HCT116 (cell line): ENCODE measurements at places on chromosomes 11 and 22. TPM values are rescaled to one million over a fixed set of nuclear protein-coding genes. Genes with fewer than 3 reads are reported as not detected.

DNA sequence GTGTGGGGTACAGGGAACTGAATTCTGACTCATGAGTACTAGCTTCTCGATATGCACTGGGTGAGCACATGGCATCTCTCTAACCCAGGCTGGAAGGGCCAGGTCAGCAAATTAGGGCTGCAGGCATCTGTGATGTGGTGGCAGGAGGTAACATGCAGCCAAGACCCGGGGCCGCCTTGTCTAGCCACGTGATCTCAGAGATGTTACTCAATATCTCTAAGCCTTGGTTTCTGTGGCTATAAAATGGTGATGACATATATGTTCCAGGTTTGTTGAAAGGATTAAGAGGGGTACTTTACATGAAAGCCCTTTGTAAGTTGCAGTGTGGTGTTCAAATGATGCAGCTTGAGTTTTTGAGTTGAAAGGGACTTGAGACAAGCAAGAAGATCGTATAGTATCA lies 3.2 kb downstream of the ST14 start:
- no peak for DNase-seq

GRCh38 chr11:8070417-8071115 lies 10.4 kb upstream of the TUB start:
- DNase-seq = peak; percentile 21

The WNT7B gene
- total RNA-seq = 10.5 TPM

GRCh38 chr11:68609761-68610160 lies 74.6 kb upstream of the GAL start:
- DNase-seq = no peak

GRCh38 chr22:24495365-24495675 lies 188 bp downstream of the UPB1 start:
- DNase-seq = no peak

The OR8K5 gene
- not detected for total RNA-seq

DNA sequence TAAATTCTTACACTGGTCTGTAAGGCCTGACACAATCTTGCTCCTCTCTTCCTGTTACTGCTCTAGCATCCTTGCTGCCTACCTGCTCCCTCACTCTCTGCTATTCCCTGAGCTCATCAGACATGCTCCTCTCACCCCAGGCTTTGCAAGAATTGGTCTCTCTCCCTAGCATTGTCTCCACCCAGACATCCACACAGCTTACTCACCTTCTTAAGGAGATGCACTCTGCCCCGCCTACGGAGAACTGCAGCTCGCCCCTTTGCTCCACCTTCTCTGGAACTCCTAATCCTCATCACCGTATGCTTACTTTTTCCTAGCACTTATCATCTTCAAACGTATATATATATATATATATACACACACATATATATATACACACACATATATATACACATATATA lies 23.3 kb upstream of the TMPRSS5 start:
- DNase-seq = no peak

The NLRP14 gene
- total RNA-seq = 0.49 TPM

DNA sequence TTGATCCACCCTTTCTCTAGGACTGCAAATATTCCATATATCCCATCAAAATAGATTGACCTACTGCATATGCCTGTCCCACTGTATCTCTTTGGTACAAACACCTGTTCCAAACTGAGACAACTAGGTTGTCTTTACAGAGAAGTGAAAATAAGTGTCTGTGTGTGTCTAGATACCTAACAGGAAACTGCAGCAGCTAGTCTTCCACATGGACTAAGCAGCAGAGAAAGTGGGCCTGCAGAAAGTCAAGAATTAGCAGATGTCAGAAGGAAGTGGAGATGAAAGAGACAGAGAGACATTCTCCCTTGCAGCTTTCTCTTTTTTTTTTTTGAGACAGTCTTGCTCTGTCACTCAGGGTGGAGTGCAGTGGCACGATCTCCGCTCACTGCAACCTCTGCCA lies 3.9 kb upstream of the RAB39A start:
- DNase-seq = no peak
